ENCODE measurements at places on chromosomes 7 and 10.

- DNase-seq = no peak
Measured at GRCh38 chr7:359766-360361, 69.9 kb downstream of the FOXL3 start.

GRCh38 chr10:27743877-27744801 lies 1.5 kb downstream of the MKX start:
- peak; percentile 74 for DNase-seq

DNA sequence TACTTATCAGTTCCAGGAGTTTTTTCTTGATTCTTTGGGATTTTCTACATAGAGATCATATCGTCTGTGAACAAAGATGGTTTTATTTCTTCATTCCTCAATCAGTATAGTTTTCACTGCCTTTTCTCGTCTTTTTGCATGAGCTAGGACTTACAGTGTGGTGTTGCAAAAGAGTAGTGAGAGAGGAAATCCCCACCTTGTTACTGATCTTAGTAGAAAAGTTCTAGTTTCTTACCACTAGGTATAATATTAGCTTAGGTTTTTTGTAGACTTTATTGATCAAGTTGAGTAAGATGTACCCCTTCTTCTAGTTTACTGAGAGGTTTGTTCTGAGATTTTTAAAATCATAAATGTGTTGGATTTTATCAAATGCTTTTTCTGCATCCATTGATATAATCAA lies 123.3 kb downstream of the TMEM26 start:
- no peak for DNase-seq

DNA sequence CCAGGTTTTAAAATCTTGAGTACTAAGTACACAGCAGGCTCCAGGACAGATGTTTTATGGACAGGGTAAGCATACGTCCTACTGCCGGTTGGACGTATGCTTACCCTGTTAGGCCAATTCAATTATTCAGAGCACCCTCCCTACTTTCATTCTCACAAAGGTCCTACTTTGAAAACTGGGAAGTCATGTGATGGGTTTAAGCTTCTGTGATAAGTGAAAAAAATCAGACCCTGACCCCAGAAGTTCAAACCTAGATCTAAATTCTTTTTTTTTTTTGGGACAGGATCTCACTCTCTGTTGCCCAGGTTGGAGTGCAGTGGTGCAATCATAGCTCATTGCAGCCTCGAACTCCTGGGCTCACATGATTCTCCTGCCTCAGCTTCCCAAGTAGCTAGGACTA lies 55.2 kb downstream of the HIPK2 start:
- no peak for DNase-seq

DNA sequence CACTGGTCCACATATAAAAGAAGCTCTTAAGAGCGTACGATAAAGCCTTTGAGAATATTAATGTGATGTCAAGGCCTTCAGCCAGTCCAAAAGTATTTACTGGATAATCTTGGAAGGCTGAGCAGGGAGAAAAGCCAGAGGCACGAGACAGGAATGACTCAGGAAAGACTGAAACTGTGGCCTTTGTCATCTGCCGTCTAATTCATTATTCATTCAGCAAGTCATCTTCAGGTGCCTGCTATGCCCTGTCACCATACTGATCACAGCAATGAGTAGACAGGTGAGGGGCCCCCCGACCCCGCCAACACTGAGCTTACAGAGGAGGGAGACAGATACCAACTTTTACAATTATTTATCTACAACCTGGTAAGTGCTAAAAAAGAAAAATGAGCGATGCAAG lies 78.9 kb downstream of the VOPP1 start:
- peak; percentile 31 for DNase-seq

GRCh38 chr7:131654668-131655326 lies 98.4 kb upstream of the PODXL start:
- peak; percentile 94 for DNase-seq

- peak; percentile 93 for DNase-seq
Measured at GRCh38 chr7:101017064-101017777, 2.7 kb upstream of the MUC17 start.

- DNase-seq = no peak
Measured at GRCh38 chr7:148856578-148856881, 27.6 kb downstream of the EZH2 start.

DNA sequence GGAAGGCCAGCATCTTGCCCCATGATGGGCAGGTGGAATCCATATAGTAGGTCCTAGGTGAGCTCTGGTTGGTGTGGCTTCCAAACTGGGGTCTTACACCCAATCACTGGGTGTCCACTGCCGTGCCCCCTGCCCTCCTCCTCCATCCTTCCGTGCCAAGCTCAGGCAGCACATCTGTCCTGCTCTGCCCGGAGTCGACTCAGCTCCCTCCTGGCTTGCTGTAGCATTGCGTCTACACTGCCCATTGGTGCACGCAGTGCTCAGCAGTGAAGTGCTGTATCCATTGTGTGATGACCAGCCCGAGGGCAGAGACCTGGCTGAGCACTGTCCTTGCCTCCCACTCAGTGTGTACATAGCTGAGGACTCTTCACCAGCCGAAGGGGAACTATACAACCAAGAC lies 148.4 kb downstream of the ADAM12 start:
- no peak for DNase-seq

GRCh38 chr7:83149466-83149865 lies 13.2 kb downstream of the PCLO start:
- no peak for DNase-seq

DNA sequence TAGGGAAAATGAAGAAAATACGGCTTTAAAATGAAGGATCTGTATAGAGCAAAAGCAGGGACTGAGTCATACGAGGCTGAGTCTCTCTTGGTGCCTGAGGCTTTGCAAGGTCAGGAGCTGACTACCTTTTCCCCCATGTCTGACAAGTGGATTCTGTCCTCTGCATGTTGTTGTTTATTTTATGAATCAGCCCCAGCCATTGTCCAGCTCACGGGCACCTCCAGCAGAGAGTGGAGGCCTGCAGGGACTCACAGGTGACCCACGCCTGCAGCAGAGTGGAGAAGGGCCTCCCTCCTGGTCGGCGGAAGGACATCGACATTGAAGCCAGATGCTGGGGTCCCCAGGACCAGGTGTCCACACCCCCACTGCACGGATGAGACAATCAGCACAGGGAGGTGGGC lies 233.9 kb downstream of the WDR37 start:
- DNase-seq = no peak

- no peak for DNase-seq
Measured at GRCh38 chr7:116709336-116709735, 37.3 kb downstream of the MET start.

DNA sequence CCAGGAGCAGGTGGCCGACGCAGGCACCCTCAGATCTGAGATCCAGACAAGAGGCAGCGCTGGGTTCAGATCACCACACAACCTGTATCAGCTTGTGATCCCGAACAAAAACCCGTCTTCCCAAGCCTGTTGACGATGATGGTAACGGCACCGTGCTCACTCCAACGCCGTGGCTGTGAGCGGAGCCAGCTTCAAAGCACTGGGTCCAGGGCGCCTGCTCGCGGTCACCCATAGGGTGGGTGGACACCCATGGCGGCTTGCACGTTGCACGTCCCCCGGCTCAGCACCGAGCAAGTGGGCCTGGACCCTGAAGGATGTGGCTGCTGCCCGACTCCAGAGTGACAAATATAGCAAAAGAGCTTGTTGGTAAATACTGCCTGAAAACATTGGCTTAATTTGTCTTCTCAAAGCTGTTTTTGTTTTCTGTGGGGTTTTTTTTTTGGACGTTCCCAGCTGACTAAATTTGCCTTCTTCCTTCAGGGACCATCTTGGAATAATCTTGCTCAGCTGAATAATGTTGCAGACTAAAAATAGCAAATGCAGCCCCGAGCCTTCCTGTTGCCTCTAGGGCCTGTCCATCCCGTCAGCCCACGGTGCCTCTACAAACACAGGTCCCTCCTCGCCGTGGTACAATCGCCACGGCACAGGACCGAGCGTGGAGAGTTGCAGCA lies 41.0 kb downstream of the FOXK1 start:
- DNase-seq = no peak

DNA sequence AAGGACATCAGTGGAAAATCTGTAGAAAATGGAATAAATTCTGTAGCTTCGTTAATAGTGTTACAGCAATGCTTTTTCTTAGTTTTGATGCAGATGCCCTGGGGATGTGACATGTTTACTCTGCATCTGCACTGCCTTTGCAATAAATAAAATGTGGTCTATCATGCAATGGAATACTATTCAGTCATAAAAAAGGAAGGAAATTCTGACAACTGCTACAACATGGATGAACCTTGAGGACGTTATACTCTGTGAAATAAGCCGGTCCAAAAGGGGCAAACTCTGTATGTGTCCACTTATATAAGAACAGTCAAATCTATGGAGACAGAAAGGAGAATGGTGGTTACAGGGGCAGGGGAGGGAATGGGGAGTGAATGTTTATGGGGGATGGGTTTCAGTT lies 13.5 kb downstream of the GRIFIN start:
- no peak for DNase-seq

- DNase-seq = no peak
Measured at GRCh38 chr7:45193828-45194227, 36.2 kb downstream of the RAMP3 start.

- DNase-seq = no peak
Measured at GRCh38 chr10:11212288-11213085, 194.8 kb downstream of the CELF2 start.

- DNase-seq = no peak
Measured at GRCh38 chr7:141410353-141411000, 140.7 kb upstream of the AGK start.

- peak; percentile 48 for DNase-seq
Measured at GRCh38 chr10:120423431-120424197, 33.4 kb upstream of the PLPP4 start.

GRCh38 chr10:3762309-3762708 lies 22.7 kb downstream of the KLF6 start:
- DNase-seq = no peak

GRCh38 chr7:127404286-127405072 lies 12.0 kb upstream of the ZNF800 start:
- DNase-seq = no peak

- no peak for DNase-seq
Measured at GRCh38 chr10:120308589-120308988, 148.4 kb upstream of the PLPP4 start.

GRCh38 chr7:9091282-9091681 lies 657.9 kb downstream of the NXPH1 start:
- no peak for DNase-seq

GRCh38 chr10:53003094-53003493 lies 230.5 kb upstream of the MBL2 start:
- DNase-seq = no peak

DNA sequence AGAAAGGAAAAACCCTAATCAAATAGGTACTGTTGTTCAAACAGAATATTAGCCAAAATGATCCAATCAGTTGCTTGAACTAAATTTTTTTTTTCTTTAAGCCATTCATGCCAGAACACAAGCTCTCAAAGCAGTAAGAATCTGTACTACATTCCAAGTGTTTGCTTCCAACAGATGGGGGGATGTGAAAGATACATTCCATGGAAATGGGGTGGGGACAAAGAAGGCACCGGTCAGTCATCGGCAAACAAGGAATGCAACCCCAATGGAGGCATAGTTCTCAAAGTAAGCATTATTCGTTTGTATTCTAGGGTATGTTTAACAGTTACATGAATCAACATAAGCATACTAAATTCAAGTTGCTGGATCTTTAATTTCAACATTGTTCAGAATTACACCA lies 32.5 kb downstream of the C10orf143 start:
- no peak for DNase-seq

GRCh38 chr10:62820586-62820985 lies 4.4 kb upstream of the EGR2 start:
- no peak for DNase-seq

GRCh38 chr7:77542409-77542808 lies 5.3 kb downstream of the PTPN12 start:
- DNase-seq = peak; percentile 16

DNA sequence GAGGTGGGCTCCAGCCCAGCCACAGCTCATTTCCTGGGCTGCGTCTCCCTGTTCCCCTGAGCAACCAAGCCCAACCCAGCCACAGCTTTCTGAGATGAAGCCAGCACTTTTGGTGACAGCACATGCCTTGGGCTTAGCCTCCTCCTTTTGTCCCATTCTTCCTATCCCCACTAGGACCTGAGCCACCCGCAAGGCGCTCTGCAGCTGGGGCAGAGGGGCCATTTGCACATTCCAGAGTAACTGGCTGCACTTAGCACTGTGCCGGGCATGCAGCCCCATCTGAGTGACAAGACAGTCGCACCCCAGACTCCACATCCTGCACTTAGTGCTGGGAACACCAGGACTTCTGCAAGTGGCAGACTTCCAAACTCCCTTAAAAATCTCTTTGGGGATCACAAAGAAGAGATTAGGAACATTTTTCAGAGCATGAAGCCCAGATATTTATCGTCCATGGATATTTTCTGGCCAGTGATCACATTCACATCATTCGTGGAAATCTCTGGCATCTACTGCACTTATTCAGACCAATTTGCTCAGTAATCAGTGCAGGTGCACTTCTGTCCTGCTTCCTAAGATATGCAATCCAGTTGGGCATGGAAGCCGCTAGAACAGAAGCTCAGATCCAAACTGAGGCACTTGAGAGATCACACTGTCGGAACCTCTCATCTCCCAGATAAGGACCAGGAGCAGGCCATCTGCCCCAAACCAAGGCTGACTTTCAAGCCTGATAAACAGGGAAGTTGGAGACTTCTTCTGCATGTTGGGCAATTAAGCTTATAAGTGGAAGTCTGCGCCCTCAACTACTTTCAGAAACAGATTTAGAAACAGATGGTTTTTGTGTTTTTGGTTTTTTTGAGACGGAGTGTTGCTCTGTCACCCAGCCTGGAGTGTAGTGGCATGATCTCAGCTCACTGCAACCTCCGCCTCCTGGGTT lies 26.4 kb downstream of the CHST15 start:
- no peak for DNase-seq

DNA sequence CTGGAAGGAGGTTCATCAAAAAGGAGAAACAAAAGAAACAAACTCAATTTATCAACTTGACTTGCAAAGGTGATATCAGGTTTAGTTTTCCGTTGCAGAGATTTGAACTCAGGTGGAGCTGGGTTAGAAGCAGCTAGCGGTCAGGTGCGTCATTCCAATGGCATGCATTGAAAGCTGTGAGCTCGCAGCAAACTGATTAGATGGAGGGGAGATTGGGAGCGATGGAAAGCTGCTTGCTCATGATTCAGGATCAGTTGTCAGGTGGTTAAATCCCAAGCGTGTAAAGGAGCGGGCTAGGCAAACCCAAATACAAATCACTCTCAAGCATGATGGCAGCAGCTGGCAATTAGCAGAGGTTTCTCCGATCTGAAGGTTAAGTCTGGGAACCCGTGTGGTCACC lies 49.3 kb upstream of the AFAP1L2 start:
- no peak for DNase-seq

GRCh38 chr7:73896454-73896853 lies 35.5 kb downstream of the TMEM270 start:
- no peak for DNase-seq

GRCh38 chr7:140153666-140154161 lies 23.1 kb downstream of the KDM7A start:
- no peak for DNase-seq

GRCh38 chr7:28649189-28649588 lies 236.9 kb downstream of the CREB5 start:
- DNase-seq = no peak

GRCh38 chr7:50739744-50740435 lies 42.8 kb downstream of the GRB10 start:
- no peak for DNase-seq

Data from GM03348 (cell line).